ENCODE measurements at places on chromosomes 7 and 10.

GRCh38 chr7:47783456-47784223, 164.6 kb downstream of the PKD1L1 start:
- DNase-seq = no peak

DNA sequence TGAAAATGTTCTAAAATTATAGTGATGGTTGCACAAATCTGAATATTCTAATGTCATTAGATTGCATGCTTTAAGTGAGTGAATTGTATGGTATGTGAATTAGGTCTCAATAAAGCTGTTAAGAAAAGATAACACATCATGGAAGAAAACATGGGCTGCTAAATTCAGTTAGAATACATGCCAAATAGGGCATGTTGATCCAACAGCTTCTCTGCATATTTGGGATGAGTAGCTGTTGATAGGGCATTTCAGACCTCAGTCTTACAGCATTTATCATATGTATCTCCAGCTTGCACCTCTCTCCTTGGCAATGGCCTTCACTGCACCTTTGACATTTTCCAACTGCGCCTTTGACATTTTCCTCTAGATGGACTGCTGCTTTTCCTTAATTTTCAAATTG, 13.2 kb downstream of the CREB5 start:
- DNase-seq = no peak

GRCh38 chr7:121853307-121853706, 19.7 kb upstream of the PTPRZ1 start:
- DNase-seq = no peak

- no peak for DNase-seq
Observed at GRCh38 chr10:15346440-15347141, 24.5 kb downstream of the FAM171A1 start.

- no peak for DNase-seq
Observed at GRCh38 chr7:73970801-73971229, 57.2 kb upstream of the ELN start.

DNA sequence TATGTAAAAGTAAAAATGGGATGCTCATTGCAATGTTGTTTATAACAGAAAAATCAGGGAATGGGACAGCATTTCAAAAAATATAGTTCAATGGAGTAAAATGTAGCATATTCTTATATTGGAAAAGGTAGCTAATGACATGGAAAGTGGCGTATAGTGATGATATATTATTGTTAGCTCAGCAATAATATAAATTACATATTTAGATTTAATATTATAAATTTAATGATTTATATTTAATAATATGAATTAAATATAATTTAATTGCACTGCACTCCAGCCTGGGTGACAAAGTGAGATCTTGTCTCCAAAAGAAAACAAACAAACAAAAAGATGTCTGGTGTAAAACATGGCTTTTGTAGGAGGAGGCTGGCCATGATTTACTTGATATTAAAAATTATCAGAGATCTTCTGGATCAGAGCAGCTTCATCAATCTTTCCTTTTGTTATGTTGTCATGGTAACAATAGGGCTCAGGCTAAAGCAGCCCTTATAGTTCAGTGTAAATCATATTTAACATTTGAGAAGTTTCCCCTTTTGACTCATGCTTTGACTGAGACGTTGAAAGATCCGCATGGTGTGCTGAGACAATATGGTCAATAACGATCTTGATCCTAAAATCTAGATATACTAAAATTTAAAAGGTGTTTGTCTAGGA, 23.2 kb downstream of the OR6B1 start:
- DNase-seq = no peak

- no peak for DNase-seq
Observed at GRCh38 chr7:130356876-130357611, 12.4 kb downstream of the CPA5 start.

- no peak for DNase-seq
Observed at GRCh38 chr7:34612661-34613060, 45.4 kb upstream of the NPSR1 start.

GRCh38 chr10:95248989-95249388, 41.8 kb downstream of the PDLIM1 start:
- no peak for DNase-seq

- DNase-seq = no peak
Observed at GRCh38 chr7:94890216-94890615, 17.2 kb upstream of the PPP1R9A start.

- no peak for DNase-seq
Observed at GRCh38 chr7:130479716-130480400, 12.0 kb upstream of the MEST start.

- DNase-seq = no peak
Observed at GRCh38 chr7:2729031-2729892, 41.3 kb downstream of the AMZ1 start.

DNA sequence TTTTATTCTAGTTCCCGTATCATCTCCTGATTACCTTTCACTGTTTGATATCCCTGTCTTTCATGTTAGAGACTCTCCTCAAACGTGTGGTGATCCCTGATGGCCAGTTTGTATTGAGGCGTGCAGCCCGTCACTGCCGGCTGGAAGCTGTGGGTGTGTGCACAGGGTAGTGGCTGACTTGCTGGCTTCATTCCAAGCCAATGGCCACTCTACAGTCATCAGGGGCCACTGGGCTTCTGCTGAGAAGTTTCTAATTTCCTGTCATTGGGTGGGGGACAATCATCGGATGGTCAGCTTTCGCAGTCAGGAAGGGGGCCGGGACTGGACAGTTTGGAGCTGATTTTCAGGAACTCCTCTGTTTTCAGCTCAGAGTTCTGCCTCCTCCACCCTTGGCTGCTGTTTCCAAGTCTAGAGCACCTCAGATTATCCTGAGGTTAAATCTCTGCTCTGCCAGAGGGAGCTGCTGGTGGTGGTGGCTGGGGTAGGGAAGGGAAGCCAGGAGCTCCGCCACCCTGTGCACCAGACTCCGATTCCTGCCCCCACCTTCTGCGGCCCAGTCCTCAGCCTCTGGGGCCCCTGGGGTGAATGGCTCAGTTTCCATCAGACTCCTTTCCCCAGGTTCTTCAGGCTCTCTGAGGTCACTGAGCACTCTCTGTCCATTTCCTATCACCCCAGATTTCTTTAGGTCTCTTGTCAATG, 34.9 kb downstream of the BAIAP2L1 start:
- DNase-seq = no peak

GRCh38 chr10:89836840-89837164, 135.4 kb downstream of the KIF20B start:
- no peak for DNase-seq

- DNase-seq = no peak
Observed at GRCh38 chr10:125043841-125044658, 102.1 kb downstream of the ZRANB1 start.

- DNase-seq = peak; percentile 97
Observed at GRCh38 chr7:129780257-129780973, 168.9 kb downstream of the NRF1 start.

DNA sequence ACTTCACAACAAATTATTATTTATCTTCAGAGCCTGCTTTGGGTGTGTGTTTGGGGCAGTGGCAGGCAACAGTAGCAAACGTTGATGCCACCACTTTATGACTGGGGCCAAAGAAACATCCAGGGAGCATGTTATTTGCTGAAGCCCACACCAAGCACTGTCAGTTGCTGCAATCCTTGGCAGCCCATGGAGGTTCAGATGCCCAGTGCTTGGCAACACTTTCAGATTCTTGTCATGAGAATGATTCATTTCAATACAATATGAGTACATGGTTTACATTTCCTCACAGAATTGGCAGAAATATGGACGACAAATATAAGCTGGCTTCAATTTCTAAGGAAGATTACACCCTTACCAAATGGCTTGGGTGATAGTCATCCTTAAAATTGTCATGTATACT, 46.5 kb upstream of the GLI3 start:
- DNase-seq = no peak

DNA sequence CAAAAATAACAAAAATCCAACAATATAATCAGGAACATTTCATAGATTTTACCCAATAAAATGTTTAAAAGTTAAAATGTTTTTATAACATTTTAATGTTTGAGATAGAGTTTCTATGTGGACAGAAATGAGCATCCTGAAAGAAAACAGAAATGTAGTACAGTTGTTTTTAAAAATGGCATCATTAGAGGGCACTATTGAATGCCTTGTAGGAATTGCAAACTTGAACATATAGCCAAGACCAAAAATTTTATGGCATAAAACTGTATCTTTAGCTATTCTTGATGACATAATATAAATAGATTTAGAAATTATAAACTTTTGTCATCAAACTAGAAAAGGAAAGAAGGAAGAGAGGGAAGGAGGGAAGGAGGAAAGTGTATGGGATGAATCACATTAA, 1372.7 kb downstream of the GATA3 start:
- no peak for DNase-seq

DNA sequence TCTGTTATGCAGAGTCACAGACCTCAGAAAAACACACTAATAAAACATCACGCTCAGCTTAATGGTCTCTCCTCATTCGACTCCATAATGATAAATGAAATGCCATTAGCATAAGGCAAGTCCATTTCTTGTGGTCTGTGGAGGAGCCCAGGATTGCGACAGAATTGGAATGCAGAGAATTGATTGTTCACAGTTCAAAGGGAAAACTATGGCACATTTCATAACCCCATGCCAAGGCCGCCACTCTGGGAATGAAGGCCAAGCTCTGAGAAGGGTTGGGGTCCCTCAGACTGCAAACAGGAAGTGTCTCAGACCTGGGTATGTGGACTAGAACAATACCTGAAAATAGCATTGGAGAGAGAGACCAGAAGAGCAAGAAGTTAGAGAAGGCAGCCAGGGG, 398.9 kb downstream of the ADRA2A start:
- no peak for DNase-seq

DNA sequence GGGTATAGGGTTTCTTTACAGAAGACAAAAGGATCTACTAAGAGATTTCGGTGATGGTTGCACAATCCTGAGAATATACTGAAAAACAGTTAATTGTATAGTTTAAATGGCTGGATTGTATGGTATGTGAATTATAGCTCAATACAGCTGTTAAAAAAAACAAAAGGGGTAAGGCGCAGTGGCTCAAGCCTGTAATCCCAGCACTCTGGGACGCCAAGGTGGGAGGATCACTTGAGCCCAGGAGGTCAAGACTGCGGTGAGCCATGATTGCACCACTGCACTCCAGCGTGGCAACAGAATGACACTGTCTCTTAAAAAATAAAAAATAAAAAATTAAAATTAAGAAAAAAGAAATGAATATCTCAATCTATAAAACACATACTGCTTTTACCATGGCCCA, 18.5 kb downstream of the ESYT2 start:
- DNase-seq = no peak

GRCh38 chr10:43874984-43875383, 226.3 kb upstream of the ZNF32 start:
- DNase-seq = no peak

- no peak for DNase-seq
Observed at GRCh38 chr10:43622038-43622437, 15.8 kb downstream of the ZNF485 start.

DNA sequence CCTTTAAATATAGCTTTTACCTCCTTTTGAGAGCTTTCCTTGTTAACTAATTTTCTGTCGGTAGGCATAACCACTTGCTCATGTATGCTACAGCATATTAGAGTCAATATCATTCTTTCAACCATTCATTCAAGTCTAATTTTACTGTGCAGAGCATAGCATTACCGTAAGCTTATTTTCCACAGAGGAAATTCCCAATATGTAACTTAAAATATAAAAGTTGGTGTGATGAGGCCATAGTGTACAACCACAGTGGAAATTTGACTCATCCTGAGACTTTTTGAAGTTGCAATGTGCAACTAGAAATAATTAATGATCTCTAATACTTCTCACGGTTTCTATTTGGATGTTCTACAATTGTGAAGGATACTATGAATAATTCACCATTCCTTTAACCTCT, 80.6 kb upstream of the KLF6 start:
- DNase-seq = no peak

DNA sequence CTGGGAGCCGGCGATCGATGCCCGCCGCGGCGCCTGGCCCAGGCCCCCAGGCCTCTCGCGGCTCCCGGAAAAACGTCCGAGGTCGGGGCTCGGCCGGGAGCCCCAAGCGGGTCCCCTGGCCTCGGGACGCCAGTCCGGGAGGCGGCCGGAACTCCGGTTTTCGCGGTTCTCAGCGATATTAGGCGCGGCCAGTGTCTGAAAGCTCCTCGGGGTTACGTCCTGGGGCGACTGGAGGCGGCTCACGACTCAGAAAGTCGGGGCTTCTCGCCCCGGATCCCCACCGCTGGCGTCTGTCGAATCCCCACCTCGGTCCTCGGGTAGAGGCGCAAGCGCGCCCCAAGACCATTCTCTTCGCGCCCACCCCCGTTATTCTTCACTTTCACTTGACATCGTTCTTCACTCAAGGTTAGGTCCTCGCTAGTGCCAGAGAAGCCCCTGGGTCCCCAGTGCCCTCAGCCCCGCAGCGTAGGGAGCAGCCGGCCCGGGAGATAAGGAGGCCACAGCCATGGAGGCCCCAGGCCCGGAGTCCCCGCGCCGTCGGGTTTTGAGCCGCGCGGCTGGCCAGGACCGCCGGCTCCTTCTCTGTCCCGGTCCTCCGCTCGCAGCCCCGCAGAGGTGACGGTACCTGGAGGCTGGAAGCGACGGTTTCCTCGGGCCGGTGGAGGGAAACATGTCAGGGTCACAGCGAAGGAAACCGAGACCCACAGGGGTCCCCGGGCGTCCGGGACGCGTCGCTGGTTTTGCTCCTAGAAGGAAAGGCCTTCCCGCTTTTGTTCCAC, 35.2 kb upstream of the EBLN1 start:
- no peak for DNase-seq

- no peak for DNase-seq
Observed at GRCh38 chr7:106365252-106366005, 80.6 kb upstream of the NAMPT start.

GRCh38 chr7:101937717-101938514, 120.5 kb downstream of the CUX1 start:
- no peak for DNase-seq

DNA sequence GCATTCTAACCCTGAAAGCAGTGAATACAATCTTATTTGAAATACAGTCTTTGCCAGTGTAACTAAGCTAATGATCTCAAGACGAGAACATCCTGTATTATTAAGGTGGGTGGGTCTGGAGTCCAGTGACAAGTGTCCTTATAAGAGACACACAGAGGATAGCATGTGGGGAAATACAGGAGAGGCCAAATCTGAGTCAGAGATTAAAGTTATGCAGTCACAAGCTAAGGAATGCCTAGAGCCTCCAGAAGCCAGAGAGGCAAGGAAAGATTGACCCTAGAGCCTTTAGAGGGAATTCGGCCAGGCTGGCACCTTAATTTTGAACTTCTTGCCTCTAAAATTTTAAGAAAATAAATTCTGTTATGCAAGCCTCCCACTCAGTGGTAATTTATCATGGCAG, 87.5 kb upstream of the HGF start:
- DNase-seq = no peak

DNA sequence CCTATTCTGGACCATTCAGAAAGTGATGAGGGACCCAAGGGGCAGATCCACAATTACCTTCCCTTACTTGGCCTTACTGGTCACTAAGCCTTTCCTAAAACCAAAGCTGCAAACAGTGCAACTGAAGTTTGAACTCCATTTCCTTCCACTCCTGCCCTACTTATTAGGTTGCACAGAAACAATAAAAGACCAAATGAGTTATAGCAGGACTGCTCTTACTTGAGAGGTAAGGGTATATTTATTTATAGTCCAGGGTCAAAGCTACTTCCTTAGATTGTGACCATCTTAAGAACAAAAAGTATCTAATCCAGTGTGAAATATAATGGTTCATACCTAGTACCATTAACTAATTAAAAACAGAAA, 27.0 kb downstream of the CDK6 start:
- no peak for DNase-seq
